ENCODE measurements at places on chromosomes 12 and 14.
A peak's percentile ranks its signal among the peaks of the same experiment; 100 is the strongest.

- DNase-seq = no peak
These were observed 18.1 kb downstream of the WNK1 start for GRCh38 chr12:770479-770878.

- no peak for DNase-seq
These were observed 9.3 kb downstream of the RILPL2 start for GRCh38 chr12:123427036-123427769.

DNA sequence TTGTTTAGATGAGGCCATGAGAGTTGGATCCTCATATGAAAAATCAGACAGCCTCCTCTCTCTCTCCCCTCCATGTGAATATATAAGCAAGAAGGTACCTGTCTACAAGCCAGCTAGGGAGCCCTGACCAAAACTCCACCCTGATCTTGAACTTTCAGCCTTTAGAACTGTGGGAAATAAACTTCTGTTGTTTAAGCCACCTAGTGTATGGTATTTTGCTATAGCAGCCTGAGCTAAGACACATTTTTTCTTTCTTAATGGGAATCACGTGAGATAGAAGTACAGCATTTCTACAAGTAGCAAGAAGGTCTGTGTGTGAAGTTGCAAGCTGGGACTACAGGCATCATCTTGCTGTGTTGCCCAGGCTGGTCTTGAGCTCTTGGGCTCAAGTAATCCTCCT, 16.3 kb upstream of the ABHD12B start:
- no peak for DNase-seq

DNA sequence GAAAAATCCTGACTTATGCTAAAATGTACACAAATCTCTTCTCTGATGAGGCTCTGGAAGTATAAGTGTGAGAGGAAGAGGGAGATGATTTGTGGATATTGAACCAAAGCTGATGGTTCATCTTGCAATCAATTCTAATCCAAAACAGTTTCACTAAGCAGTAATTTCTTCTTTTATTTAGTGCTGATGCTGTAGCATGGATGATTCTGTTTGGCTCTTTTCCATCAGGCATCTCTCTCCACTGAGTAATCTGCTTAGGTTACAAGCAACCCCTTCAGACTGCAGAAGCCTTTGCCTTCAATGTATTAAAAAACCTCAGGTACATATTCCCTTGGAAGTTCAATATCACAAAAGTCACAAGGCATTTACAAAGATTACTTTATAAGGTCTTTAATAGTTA, 159.1 kb upstream of the CCDC198 start:
- DNase-seq = no peak

- DNase-seq = no peak
These were observed 7.3 kb upstream of the HSP90AA1 start for GRCh38 chr14:102094101-102094500.

- peak; percentile 22 for DNase-seq
These were observed 337.2 kb upstream of the NAV3 start for GRCh38 chr12:77493302-77494168.

DNA sequence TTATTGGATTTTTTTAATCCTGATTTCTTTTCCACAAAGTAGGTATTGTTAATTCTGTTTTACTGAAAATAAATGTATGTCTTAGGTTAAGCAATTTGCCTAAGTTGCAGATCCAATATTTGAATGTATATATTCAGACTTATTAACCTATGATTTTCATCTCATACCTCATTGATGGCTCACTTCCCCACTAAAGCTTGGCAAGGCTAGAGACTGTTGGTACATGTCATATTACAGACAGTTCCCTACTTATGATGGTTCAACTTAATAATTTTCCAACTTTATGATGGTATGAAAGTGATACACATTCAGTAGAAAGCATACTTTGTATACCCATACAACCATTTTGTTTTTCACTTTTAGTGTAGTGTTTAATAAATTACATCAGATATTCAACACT, 33.2 kb upstream of the KCNH3 start:
- DNase-seq = no peak

DNA sequence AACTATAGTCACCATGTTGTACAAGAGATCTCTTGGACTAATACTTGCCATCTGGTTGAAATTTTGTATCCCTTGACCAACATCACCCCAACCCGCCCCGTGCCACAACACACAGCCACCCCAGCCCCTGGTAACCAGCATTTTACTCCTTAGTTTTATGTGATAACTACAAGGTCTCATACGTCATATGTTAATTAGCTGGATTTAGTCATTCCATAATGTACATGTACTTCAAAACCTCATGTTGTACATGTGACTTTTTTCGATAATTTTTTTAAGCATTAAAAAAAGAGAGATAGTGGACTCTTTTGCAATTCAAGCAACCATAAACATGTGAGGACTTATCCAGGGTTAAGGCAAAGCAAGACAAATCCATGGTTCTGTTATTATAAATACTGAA, 773.4 kb upstream of the NOVA1 start:
- DNase-seq = no peak
